ENCODE measurements at places on chromosomes 6 and 20. TPM values are rescaled to one million over a fixed set of nuclear protein-coding genes. Genes with fewer than 3 reads are reported as not detected.
A peak's percentile ranks its signal among the peaks of the same experiment; 100 is the strongest.

The GABRR1 gene
- polyA plus RNA-seq = not detected

GRCh38 chr20:55159230-55159629 lies 683.8 kb downstream of the DOK5 start:
- no peak for DNase-seq

DNA sequence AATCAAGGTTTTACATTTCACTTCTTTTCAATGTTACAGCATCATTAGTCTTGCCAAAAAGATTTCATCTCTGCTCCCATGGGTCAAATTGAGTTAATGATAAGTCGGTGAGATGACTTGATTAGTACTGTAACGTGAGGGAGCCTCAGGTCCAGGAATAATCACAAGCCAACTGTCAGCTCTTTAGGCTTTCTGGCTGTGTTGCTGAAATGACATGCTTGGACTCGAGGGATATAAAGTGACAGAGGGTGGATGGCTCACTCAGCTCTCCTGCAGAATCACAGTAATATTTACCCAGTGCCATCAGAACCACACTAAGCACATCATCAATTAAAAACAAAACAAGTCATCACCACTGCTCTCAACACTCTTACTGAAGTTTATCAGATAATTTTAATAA lies 196.2 kb upstream of the THEMIS start:
- DNase-seq = no peak

DNA sequence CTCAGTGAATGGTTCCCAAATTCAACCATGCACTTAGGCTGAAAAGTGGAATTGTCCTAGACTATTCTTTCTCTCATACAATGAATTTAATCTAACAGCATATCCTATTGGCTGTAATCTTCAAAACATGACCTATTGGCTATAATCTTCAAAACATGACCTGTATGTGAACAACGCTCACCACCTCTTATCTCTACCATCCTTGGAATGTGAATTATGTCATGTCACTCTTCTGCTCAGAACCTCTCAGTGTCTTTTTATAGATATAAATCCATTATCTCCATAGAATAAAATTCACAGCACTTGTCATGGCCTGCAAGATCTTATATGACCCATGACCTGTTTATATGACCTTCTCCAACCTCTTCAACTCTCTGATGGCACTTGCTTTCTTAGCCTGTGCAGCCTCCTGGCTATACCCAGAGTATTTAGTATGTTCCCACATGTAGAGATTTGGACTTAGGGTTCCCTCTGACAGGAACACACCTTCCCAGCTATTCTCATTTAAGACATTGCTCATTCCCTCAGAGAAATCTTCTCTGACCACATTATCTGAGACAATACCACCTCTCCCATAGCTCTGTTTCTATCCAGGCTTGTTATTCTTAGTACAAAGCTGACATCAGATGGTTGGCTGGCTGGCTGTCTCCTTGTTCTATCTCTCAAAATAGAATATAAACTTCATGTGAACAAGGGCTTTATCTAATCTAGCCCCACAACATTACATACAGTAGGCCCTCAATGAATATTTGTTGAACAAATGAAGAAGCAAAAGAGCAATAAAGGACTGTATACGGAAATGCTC lies 275.0 kb upstream of the PREP start:
- no peak for DNase-seq

DNA sequence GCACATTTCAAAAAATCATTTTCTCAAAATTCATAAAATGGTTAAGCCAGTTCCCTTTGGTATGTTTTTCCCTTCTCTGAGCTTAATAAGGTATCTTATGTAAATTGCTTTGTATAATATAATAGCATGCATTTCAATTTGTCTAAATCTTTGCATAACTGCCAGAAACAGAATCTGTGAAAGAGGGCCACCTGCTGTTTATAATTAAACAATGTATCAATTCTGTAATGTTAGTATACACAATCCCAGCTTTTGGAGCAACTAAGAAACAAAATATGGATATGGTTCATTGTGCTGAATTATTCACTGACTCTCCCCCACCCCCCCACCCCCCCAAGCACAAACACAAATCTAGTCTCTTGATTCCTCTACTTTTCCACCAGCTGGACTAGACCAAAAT lies 54.8 kb downstream of the GPX5 start:
- DNase-seq = no peak

DNA sequence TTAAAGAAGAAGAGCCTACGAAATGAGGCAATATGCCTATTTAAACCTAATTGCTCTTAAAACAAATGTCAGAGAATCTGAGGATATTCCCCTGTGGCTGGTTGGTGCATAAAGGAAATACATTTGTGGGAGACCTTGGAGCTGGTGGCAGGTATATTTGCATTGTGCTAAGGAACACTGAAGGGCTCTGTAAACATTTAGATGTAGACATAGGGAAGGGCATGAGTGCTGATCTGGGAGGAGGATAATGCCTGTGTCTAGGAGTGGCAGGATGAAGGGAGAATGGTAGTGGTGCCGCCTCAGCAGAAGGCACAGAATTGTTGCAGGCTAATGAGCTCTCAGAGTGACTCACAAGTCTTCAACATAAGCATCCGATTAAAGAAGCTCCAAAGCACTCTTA lies 85.8 kb downstream of the CD164 start:
- DNase-seq = no peak

The GHRH gene
- polyA plus RNA-seq = not detected

DNA sequence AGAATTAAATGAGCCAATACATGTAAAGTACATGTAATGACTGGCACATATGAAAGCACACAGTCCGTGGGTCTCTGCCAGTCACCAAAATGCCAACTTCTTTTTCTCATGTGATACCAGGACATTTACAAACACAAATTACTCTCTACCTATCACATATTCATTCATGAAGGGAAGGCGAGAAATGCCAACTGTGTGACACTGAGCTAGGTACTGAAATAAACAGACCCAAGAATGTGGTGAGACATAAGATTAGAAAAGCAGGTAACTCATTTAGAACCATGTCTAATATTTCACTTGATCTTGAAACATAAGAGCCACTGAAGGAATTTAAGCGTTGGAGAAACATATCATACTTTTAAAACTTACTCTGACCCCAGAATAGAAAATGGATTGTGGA lies 41.4 kb downstream of the HBS1L start:
- DNase-seq = no peak

The CAGE1 gene
- polyA plus RNA-seq = not detected

The TMEM244 gene
- polyA plus RNA-seq = not detected

GRCh38 chr6:5138995-5139827 lies 54.1 kb downstream of the PPP1R3G start:
- DNase-seq = no peak

GRCh38 chr6:45624228-45624627 lies 246.5 kb upstream of the SUPT3H start:
- no peak for DNase-seq

- no peak for DNase-seq
Measured at GRCh38 chr6:158175111-158175510, 7.0 kb downstream of the GTF2H5 start.

DNA sequence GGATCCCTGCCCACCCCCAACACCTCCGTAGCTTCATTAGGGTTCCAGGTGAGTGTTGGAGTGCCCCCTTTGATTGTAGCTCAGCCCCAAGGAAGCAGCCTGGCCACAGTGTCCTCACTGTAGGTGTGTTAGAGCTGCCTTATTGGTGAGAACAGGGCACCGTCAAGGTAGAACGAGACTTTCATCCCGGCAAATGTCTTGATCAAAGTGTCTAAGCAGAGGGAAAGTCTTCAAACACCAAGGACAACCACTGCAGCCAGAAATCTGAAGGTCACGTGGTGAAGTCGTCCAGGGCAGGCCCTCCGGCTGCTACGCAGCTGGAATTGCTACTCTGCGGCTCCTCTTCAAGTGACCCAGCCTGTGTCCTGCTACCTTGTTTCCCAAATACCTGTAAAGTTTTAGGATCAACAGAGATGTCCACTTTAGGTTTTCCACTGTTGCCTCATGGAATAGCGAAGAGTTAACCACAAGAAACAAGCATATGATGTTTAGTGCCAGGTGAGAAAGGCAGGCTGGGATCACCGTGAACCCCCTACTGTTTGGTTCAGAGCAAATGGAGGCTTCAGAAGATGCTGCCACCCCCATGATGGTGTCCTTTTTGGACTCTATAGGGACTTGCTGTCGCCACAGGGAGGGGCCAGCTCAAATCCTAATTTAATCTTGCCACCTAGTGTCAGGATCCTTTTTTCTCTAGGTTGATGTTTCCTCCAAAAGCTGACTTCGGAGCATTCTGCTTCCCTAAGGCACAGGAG lies 1.7 kb upstream of the DLL1 start:
- DNase-seq = no peak

GRCh38 chr6:100809346-100809745 lies 71.8 kb downstream of the ASCC3 start:
- no peak for DNase-seq

DNA sequence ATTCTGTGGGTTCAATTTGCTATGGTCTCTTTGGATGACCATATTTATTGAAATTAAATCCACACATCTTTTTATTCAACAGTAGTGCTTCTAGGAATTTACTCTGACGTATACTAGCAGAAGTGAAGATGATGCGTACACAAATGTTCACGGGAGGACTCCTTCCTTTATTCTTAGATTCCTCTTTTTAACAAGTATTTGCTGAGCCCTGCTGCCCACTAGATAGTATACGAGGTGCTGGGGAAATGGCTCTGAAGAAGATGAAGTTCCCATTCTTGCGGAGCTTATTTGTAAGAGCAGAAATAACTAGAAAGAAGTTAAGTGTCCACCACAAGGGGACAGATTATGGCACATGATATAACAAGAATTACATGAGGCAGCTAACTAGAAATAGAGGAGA lies 145.2 kb downstream of the DOK5 start:
- no peak for DNase-seq

The HS3ST5 gene
- not detected for polyA plus RNA-seq

- no peak for DNase-seq
Measured at GRCh38 chr6:147061252-147061651, 143.0 kb upstream of the STXBP5 start.

DNA sequence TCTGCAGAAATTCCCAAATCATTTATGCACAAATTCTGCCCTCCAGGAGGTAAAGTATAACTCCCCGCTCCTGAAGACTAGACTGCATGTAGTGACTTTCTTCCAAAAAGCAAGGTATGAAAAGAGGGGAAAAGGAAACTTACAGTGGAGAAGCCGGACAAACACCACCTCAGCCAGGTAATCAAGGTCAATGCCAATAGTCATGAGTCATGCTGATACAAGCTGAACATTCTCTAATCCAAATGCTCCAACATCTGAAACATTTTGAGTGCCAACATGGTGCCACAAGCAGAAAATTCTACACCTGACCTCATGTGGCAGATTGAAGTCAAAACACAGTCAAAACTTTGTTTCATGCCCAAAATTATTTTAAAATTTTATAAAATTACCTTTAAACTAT lies 165.6 kb downstream of the FOXA2 start:
- DNase-seq = no peak

The ACSS1 gene
- 1.1 TPM for polyA plus RNA-seq

The DLL1 gene
- 0.07 TPM for polyA plus RNA-seq

The CTAGE9 gene
- not detected for polyA plus RNA-seq

The SLC25A27 gene
- 0.25 TPM for polyA plus RNA-seq

DNA sequence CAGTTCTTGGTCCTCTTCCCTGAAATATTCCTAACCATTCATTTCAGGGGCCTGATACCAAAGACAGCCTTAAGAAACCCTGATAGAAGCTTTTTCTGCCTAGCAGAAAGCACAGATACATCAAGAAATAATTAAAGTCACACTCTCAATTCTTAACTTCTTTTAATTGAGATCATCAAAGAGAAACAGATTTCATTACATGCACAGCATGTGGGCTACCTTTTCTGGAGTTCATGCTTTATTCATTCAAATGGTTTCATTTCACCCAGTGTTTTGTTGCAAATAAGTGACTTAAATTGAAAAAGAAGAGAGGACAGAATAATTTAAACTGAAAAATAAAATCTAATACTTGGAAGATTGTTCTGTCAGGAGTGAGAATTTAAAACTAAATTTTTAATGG lies 192.6 kb upstream of the GGTLC1 start:
- DNase-seq = no peak

DNA sequence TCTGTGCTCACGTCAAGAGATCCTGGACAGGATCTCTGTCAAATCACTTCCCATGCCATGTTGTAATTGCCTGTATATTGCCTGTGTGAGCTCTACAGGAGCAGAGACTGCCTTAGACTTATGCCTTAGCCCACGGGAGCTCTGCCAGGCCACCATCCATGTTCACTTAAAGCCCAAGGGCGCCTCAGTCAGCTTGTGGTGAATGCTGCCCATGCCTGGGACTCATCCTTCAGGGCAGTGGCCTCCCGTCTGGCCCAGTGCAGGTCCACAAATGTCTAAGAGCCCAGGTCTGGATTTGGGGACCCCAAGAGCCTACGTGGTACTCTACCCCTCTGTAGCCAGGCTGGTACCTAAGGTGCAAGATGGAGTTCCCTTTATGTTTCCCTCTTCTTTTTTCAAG lies 22.4 kb upstream of the BPIFA2 start:
- no peak for DNase-seq

DNA sequence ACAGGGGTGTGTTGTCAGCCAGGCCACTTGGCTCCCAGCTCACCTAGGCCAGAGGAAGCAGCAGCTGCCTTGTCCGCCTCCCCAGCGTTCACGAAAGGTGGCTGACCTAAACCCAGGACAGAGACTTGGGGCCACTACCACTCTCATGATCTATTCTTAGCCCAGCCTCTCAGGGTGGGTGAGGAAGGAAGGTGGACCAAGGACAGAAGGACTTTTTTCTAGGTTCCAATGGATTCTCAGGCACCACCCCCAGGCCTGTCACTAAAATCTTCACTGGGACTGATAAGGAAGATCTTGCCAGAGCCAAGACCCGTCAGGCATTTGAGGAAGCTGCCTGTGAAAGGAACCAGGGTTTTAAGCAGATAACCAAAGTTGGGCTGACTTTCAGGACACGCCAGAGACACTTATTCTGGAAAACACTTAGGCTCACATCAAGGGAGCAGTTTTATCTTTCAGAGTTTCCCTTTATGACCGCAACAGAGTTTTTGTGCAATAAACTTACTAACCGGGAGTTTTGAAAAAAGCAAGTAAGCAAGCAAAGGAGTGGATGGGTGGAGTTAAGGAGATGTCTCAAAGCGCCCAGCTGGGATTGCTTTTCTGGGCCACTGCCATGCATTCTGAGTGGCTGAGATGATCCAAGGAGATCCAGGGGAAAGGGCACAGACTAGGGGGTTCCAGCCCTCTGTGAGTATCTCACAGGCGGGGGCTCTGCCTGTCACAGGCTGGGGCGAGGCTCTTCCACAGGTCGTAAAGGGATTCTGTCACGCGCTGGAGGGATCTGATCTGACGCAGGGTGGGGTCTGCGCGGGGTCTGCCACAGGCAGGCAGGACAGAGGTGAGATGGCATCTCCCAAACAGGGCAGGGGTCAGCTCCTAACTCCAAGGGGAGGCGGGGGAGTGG lies 989 bp downstream of the FITM2 start:
- peak; percentile 26 for DNase-seq
